Immature natural killer cell (primary cell): ENCODE measurements at places on chromosomes 12 and 14.
A peak's percentile ranks its signal among the peaks of the same experiment; 100 is the strongest.

GRCh38 chr14:49303946-49304516, 282.1 kb downstream of the RPS29 start:
- no peak for DNase-seq

GRCh38 chr12:92634202-92634601, 68.6 kb upstream of the PLEKHG7 start:
- no peak for DNase-seq

DNA sequence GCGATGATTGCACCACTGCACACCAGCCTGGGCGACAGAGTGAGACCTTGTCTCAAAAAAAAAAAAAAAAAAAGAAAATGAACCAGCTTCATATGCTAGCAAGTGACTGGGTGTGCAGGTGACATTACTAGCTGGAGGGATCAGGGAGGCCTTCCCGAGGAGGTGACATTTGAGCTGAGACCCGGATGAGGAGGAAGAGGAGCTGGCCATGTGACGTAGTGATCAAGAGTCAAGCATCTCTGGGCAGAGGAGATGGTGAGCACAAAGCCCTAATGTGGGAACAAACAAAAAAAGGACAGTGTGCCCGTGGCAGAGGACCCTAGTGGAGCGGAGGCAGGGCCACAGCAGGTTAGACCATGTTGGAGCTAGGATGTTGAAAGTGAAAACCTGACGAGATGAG, 3.5 kb upstream of the PTPN6 start:
- no peak for DNase-seq

DNA sequence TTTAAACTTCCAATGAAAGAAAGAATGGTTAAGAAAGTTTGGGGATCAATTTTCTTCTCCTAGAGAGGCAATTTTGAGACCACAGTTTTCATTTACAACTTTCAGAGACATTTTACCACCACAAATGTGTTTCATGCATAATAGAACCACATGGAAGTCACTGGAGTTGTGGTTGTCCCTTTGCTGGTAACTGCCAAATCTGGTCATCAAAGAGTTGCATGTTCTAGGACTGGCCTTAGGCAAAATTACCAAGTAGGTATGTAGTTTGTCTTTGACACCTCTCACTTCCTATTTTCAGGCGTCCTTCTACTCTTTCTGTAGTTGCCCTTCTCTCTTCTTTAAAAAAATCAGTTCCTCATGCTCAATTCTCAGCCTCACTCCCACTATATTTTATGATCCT, 54.3 kb upstream of the TMX1 start:
- DNase-seq = no peak

GRCh38 chr14:64954491-64955240, 12.1 kb upstream of the GPX2 start:
- no peak for DNase-seq

DNA sequence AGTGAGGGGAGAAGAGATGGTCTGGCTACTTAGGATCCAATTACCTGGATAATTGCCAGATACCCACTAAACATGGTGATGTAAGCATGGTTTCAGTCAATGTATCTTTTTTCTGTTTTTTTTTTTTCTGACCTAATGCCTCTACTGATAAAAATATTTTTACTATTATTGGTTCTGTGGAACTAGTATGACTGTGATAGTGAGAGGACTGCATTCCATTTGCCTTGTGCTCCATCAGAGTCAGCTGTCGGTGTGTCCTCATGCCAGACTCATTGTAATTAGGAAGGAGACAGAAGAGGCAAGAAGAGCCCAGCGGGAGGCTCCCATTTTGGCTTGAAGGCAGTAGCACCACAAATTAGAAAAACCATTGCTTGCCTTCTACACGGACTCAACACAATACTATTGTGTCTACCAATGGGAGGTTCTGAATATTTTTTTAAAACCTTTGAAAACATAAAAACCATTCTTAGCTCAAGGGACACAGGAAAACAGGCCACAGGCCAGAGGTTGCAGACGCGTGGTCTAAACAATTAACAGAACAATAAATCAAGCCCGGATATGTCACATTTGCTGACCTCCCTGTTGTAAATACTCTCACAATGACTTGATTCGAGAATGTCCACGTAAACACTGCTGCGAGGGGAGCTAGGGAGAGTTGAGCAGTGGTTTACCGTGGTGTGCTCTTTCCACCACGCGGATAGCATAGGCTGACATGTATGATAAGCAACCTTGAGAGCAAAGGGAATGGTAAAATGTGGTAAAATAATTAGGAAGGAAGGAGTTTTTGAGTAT, 13.5 kb upstream of the DCP1B start:
- DNase-seq = no peak

DNA sequence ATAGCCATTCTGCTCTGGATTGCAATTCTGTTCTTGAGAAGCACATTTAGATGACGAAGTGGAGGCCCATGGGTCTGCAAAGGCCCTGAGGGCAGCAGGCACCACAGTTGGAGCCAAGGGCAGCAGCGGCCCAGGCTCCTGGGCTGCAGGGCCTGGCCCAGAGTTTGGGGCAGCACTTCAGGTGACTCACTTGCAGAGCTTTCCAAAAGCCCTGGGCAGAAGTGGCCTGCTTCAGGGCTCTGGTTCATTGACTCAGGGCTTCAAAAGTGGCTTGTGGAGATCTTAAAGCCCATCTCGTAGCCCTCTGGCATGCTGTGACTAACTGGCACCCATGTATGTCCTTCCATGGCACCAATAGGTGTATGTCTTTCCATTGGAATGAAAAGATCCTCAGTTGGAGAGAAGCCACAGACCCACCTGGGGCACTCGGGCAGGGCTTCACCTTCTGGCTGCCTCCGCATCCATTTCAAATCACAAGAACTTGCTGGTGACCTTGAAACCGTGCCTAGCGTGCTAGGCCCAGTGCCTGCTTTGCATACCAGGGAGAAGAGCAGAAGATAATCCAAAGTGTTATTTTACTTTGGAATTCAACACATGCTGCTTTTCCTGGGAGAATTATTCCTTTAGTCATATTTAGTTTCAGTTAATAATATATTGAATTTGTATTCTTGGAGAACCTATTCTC, 106.7 kb downstream of the PRMT8 start:
- no peak for DNase-seq

DNA sequence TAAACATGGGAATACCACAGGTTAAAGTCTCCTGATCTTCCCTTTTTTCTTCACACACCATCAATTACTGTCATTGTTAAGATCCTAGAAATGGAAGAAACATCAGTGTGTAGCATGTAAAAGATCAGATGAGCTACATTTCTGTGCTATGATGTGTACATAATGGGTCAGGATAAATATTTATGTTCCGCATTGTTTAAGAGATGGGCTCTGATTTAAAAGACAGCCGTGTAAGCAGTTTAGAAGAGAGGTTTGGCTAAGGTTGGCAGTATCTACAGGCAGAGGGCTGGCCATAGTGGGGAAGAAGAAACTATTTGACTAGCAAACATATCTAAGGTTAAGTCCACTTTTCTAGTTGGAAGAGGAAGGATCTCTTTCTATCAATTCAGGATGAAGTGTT, 49.4 kb downstream of the LRRC9 start:
- no peak for DNase-seq

DNA sequence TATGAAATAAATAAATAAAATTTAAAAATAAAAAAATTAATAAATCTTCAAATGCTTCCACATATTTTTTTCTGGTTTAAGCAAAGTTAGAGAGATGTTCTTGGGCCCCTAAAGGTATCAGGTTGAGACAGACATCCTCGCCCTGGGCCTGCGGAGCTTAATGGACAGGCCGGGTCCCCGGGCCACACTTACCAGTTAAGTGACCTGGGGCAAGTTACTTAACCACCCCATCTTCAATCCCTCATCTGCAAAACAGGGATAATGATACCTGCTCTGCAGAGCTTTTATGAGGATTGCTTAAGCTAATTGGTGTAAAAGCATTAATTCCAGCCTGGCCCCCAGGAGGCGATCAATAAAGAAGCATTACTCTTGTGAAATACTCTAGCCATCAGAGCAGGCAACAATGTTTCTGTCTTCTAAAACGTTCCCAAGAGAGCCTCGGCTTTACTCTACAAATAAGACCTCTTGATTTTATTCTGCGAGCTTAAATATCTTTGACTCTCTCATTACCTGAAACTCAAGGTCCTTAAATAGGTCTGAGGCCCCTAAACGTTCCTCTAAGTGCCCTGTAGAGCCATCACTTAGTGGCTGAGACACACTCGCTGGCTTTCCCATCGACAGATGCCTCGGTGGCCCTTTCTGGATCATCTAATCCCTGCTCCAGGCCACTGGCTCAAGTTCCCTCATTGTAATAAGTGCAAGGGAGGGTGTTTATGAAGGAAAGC, 81.1 kb upstream of the DIO3 start:
- DNase-seq = no peak

DNA sequence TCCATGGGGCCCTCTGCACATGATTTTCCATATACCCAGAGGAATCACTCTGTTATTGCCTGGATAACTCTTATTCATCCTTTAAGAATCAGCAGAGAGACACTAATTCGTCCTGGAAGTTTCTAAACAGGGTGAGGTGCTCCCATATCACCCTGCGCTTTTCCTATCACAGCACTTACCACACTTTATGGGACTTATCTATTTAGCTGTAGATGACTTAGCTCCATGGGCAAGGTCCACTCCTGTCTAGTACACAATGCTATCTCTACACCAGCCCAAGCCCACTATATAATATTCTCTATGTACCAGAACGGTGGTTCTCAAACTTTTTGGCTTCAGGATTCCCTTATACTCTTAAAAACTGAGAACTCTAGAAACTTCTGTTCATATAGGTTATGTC, 111.7 kb downstream of the EFCAB11 start:
- DNase-seq = no peak

DNA sequence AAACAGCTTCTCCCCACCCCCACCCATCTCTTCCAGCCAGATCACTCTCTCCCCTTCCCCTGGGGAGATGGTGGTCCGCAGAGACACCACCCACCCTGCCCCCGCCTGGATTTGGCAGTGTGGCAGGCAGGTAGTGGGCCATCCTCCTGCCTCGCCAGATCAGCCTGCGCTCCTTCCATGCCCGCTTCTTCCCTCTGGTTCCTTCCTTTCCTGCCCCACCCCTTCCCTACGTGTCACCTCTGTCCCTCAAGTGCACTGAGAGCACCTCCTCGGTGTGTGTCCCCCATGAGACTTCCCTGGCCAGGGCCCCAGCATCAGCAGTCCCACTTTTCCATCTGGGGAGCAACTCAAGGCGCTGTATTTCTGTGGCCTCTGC, 632 bp downstream of the NYNRIN start:
- DNase-seq = no peak

DNA sequence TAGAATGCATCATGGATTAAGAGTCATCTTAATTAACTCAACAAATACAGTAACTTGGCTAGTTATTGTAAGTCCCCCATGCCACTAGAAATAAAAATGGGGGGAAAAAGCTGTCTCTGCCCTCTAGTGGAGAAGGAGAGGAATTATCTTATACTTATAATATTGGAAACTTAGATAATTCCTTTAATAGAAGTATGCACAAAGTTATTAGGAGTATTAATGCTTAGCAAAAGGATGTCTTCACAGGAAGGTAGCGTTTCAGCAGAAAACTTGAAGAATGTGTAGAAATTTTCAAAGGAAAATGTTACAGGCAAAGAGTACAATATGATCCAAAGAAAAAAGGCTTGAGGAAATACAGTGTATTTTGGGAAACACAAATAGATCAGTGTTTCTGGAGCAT, 19.8 kb downstream of the OR5AU1 start:
- peak; percentile 21 for DNase-seq

GRCh38 chr14:82621881-82622450, 1088.3 kb upstream of the SEL1L start:
- DNase-seq = no peak

DNA sequence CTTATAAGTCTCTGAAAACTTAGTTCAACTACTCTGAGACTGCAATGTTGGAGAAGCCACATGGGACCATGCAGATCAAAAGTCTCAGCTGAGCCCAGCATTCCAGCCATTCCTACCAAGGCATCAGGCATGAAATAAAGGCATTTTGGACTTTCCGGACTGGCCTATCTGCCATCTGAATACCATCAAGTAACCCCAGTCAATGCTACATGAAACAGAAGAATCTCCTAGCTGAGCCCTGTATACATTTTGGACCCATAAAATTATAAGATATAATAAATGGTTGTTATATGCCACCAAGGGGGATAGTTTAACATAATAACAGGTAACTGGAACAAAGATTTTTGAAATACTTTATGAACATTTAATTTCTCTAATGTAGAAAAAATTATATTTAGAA, 9.3 kb upstream of the TMEM260 start:
- no peak for DNase-seq

DNA sequence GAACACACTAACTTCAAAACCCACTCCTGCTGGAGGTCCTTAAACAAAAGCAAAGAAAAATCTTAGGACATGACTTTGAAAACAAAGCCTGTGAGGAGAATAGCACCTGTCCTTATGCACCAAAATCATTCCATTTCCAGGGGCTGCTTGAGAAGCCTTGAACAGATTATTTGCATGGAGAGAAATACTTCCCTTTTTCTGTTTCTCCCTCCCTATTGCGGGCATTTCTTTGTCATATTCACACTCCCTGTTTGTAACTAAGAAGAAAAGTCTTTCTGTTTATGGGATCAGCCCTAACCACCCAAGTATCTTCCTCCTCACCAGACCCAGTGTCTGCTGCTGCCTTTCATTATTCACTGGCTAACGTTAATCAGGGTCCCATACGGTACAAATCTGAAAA, 218.8 kb downstream of the DPF3 start:
- no peak for DNase-seq

DNA sequence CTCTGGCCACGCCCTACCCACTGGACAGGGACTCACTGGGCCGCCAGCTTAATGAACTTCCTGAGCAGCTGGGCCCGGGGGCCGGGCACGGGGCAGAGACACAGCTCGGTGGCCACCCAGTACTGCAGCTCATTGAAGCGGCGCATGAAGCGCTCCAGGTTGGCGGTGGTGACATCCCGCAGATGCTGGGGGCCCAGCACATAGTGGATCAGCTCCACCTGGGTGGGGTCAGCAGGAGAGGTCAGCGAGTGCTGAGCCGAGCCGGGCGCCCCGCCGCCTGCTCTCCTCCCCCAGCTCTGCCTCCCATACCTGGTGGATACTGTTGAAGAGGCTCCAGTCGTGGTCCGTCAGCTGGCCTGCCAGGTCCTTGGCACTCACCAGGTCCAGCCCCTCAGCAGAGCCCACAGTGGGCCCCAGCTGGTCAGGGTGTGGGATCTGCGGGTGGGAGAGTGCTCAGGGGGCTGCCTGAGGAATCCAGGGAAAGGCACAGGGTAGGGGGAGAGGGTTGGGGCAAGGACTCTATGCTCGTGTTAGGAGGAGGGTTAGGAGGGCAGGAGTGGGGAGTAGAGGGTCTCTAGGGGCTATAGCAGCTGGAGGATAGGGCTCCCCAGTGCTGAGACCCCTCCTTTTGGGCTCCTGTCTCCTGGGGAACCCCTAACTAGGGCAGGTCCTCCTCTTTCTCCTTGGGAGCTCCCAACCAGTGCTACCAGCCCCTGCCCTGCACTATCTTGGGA, 15.5 kb upstream of the ENDOU start:
- DNase-seq = no peak

DNA sequence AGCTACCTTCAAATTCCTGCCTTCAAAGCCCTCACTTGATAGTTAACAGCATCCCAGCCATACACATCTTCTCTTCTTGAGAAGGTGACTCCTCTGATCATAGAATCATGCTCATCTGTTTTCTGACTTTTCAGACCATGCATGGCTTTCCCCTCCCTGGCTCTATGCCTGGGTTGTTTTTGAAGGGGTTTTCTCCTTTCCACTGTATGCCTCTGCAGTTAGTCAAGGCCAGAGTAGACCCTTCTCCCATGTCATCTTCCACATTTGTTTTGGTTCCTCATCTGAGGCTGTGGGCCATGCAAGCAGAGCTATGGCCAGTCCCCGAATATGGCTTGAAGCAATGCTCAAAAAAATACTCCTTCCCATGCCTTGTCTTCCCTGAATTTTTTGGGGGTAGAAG, 14.3 kb upstream of the MCRS1 start:
- no peak for DNase-seq

- no peak for DNase-seq
Measured at GRCh38 chr12:53579545-53579955, 46.6 kb downstream of the ATF7 start.
